ENCODE measurements at places on chromosomes 3 and 15. TPM values are rescaled to one million over a fixed set of nuclear protein-coding genes. Genes with fewer than 3 reads are reported as not detected.

CACNA2D2 gene
- total RNA-seq, result not detected

INAFM2 gene
- 8.1 TPM for total RNA-seq

ARNT2 gene
- 0.69 TPM for total RNA-seq

THPO gene
- 2.8 TPM for total RNA-seq

GRCh38 chr3:135967867-135968266, 2.3 kb downstream of the PPP2R3A start:
- no peak for DNase-seq

DNA sequence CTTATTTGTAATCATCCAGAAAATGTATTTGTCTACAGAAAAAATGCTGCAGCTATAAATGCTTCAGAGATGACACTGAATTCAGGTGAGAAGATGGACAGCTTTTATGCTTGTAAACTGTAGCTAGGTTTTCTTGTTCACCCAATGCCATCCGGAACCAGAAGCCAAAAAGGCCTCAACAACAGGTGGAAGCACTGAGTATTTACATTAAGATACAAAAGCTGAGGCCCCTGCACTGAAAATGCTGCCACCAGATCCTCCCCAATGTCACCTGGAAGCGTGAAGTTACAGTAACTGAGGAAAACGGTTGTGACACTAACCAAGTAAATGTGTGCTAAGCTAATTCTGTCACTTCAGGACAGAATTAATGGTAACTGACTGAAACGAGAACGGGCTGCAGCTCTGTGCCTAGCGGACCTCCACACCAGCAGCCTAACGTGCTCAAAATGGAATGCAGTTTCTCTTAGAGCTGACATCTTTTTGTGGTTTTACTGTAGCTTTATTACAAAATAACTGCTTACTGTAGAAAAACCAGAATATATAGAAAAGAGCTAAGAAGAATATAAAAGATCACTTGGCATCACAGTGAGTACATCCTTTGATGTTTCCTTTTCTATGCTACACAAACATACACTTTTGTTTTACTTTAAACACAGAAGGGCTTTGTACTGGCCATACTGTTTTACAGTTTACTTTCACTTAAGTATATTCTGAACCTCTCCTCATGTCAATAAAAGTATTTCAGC, 7.6 kb downstream of the CHSY1 start:
- peak; percentile 63 for DNase-seq

GRCh38 chr3:154191520-154191919, 70.3 kb downstream of the ARHGEF26 start:
- no peak for DNase-seq

DNA sequence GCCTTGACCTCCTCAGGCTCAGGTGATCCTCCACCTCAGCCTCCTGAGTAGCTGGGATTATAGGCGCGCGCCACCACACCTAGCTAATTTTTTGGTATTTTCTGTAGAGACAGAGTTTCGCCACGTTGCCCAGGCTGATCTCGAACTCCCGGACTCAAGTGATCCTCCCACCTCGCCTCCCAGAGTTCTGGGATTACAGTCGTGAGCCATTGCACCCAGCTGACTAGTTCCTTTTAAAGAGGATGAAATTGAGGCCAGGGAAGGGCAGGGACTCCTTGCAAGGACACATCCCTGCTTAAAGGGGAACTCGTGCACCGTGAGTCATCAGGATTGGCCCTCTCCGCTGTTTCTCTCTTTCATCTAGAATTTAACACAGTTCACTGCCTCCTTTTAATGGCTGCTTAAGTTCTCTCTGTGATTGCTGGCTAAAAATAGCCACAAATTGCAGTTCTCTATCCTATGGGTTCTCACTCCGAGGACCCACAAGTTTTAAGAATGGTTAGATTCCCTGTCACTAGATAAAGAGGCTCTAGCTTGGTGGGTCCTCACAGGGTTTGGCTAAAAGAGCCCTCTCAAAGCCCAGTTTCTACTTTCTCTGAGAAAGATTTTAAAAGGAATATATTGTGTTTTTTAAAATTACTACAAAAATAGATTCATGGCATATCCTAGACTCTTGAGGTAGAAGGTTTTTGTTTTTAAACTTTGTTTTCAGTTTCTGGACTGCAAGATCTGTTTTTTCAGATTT, 1.4 kb downstream of the CRTAP start:
- no peak for DNase-seq

DNA sequence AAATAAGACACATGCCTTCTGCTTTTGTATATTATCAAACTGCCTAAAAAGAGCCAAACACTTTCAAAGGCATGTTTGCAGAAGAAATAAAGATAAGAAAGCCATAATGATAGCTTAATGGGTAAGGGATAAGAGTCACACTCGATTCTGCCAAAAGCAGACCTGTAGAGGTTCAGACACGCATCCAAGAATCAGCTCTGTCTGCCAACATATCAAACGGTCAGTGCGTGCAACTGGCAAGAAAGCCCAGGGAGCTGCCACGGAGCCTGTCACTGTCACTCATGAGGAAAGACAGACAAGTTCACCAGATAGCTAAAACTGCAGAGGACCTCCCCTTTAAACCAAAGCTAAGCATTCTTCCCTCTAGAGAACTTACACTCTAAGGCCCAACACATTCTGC, 23.2 kb downstream of the DCP1A start:
- no peak for DNase-seq

GRCh38 chr3:3689601-3690375, 109.4 kb upstream of the LRRN1 start:
- no peak for DNase-seq
